Renal pelvis (tissue), 12 donors: ENCODE measurements at places on chromosomes 11 and 22.

- peak; percentile 42 for DNase-seq
Measured at GRCh38 chr11:41379084-41379483, 80.4 kb downstream of the LRRC4C start.

- DNase-seq = no peak
Measured at GRCh38 chr11:23973244-23973643, 523.6 kb upstream of the LUZP2 start.

- DNase-seq = no peak
Measured at GRCh38 chr11:1922481-1923081, 3.1 kb downstream of the TNNT3 start.

DNA sequence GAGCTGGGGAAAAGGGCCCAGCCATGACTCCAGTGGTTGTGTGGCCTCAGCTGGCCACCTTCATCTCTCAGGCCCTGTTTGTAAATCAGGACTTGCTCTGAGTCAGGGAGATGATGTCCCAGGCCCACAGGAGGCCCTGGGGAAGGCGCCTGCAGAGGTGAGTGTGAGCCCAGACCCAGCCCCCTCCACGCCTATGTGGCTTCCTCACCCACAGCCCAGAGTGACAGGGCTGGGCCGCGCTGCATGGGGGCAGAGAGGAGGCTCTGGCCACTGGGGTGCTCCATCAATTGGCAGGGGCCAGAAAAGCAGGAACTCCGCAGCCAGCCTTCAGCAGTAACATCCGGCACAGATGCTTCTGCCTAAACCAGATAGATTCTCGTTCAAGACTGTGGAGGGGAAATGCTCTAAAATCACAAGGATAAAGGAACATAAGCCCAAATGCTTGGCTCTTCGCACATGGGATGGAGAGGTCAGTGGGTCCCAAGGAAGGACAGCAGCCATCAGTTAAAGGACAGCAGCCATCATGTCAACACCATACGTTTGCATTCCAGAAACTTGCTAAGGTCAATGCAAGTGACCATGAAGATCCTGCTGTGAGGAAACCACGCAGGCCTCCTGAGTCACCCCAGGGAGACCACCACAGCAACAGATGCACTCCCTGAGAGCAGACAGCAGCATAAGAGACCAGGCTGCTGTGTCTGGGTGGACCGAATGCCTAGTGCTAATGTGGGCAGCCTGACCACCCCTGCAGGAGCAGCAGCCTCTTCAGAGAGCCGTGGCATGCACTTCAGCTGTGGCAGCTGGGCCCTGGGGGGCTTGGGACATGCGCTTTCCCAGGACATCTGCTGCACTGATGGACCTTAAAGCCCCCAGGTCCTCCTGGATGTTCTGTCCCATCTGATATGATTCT, 28.3 kb downstream of the OSBPL5 start:
- no peak for DNase-seq

- DNase-seq = no peak
Measured at GRCh38 chr11:64534391-64534801, 56.6 kb upstream of the SLC22A12 start.
